ENCODE measurements at places on chromosomes 12 and 14.

DNA sequence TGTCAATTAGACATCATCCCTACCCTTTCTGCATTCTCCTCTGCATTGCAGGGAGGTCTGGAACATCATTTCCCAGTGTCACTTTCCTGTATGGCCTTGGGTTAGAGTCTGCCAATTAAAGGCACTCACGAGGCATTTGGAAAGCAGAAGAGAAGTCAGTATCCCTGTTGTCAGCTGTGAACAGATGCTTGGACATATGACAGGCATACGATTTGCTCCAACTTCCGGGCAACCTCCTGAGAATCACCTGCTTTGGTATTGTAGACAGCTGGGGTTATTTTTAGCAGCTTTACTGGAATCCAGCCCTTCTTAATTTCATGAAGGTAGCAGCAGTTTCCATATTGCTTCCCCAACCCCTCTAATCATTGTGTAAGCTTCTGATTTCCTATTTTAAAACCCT lies 88.7 kb upstream of the DHRS4 start:
- no peak for DNase-seq

DNA sequence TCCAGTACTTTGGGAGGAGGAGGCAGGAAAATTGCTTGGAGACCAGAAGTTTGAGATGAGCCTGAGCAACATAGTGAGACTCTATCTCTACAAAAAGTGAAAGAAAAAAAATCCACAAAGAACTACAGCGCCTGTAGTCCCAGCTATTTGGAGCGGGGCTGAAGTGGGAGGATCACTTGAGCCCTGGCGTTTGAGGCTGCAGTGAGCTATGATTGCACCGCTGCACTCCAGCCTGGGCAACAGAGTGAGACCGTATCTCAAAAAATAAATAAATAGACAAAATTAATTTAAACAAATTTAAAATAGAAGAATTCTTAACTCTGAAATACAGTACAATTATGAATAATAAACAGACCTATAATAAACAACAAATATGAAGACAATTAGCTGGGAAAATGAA lies 40.9 kb downstream of the ATL1 start:
- peak; percentile 6 for DNase-seq

GRCh38 chr12:89556976-89557375 lies 31.1 kb upstream of the POC1B start:
- no peak for DNase-seq

GRCh38 chr14:71554959-71555612 lies 377.1 kb upstream of the RGS6 start:
- DNase-seq = no peak

- DNase-seq = no peak
Observed at GRCh38 chr12:33825442-33825841, 196.9 kb upstream of the ALG10 start.

Measured in hippocampal formation (tissue), 2 donors.